CD4-positive, alpha-beta T cell (primary cell): ENCODE measurements at places on chromosomes 4 and X.

DNA sequence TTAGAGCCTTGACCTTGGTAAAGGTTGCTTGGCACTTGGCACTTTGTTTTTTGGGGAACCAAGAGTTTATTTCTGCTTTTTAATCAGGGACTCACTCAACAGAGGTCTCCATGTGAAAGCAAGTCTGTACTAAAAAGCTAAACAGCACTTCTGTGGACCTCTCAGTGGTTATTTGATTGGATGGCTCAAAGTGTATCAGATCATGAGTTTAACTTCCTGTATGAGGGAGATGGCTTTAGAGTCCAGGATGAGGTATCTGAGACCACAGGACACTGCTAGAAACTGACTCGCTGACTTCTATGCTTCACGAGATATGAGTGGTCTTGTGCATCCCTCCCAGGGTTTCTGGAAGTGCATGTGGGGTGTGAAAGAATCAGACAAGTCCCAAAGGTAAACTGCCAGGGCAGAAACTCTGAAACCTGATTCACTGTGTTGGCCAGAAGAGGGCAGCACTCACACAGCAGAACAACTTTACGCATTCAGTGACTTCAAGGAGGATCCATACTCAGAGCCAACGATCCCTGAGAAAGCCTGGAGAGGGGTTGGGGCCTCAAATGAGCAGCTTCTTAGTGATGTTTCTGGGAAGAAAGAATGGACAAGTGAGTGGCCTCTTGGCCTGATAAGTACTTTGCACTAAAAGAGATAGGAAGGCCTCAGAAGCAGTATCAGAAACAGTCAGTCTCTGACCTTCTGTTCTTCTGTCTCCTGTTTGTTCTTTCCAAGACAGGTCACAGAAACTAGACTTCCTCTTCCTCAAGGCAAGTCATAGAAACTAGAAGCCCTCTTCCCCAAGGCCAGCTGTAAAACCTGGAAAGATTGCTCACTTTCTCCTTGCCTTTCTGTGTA is 220.3 kb upstream of the CXCL13 start:
- DNase-seq = peak; percentile 25

DNA sequence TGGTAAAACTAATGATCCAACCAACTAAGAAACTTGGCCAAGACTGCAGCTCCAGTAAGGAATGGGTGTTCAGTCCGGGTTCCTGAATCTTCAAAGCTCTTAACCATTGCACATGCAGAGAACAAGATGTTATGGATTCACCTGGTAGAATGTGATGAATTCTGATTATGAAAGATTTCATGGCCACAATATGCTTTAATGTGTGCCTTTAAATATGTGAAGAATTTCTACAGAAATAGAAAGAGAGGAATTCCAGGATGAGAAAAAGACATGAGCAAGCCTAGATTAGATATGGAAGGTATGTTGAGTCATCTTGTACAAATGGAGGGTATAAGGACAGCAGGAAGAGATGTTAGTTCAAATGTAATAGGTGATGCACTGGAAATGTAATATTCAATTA is 472.2 kb upstream of the TENM3 start:
- DNase-seq = no peak

DNA sequence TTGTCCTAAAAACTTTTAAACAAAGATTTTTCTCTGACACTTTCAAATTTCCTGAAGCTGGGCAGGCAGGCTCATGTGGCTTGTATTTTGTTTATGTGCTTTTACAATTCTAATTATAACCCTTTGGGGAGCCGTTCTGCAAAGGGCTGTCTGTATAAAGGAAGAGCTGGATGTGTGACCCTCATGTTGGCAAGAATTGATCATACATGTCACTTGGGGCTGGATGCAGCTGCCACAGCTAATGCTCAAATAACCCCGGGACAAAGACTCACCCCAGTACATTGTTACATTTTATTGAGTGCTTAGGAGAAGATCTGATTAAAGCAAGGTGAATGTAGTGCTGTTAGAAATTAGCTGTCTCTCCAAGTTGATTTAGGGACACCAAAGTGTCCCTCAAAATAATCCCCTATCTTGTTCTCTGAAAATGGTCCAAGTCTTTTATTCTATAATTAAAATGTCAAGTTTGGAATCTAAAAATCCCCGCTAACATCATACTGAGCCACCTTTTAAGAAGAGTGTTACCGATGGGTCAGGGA is 13.0 kb upstream of the DAPP1 start:
- DNase-seq = no peak

GRCh38 chr4:176864238-176864637 is 71.5 kb upstream of the VEGFC start:
- DNase-seq = no peak

- DNase-seq = no peak
These were observed 36.7 kb downstream of the DHRSX start for GRCh38 chrX:2463973-2464676.

DNA sequence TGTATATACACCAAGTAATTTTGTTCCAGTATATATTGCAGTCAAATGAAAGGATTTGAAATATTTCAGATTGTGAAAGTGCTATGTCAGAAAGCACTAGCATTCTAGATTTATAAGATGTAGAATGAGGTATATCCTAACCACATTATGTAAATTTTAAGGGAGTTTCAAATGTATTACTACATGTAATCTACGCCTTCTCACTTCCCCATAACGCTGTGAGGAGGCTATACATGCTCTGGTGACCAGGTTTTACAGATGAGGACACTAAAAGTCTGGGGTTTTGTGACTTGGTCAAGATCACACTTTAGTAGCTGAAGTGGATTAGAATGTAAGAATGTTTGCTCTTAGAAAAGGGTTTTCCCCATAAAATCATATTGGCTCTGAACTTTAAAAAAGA is 8.1 kb downstream of the ENPEP start:
- no peak for DNase-seq

- no peak for DNase-seq
These were observed 260 bp upstream of the CCDC149 start for GRCh38 chr4:24913119-24913485.

DNA sequence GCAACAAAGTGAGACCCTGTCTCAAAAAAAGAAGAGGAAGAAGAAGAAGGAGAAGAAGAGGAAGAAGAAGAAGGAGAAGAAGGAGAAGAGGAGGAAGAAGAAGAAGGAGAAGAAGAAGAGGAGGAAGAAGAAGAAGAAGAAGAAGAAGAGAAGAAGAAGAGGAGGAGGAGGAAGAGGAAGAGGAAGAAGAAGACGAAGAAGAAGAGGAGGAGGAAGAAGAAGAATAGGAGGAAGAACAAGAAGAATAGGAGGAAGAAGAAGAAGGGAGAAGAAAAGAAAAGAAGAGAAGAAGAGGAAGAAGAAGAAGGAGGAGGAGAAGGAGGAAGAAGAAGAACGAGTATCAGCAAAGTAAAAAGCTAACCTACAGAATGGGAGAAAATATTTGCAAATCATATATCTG is 33.3 kb upstream of the LONRF3 start:
- DNase-seq = no peak

GRCh38 chr4:83581411-83582288 is 45.7 kb downstream of the GPAT3 start:
- no peak for DNase-seq

DNA sequence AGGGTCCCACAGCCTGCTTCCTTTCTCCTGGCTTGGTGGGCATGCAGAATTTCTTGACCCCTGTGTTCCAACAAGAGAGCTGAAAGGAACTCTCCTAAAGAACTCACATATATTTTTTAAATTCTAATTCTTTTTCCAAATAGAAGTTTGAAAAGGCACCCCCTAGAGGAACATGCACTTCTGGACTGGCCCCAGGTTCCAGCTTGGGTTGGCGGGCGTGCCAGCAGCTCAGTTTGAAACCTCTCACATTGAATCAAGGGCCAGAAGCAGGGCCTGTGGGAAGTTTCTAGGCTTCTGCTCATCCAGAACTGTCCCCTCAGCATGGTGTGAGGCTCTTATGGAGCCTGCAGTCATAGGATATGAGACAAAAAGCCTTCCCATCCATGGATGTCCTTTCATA is 132.6 kb downstream of the ATG4A start:
- DNase-seq = no peak

- DNase-seq = no peak
These were observed 247.6 kb downstream of the CBLL2 start for GRCh38 chrX:22520128-22520828.

- no peak for DNase-seq
These were observed 186.8 kb downstream of the NWD2 start for GRCh38 chr4:37431417-37431743.

DNA sequence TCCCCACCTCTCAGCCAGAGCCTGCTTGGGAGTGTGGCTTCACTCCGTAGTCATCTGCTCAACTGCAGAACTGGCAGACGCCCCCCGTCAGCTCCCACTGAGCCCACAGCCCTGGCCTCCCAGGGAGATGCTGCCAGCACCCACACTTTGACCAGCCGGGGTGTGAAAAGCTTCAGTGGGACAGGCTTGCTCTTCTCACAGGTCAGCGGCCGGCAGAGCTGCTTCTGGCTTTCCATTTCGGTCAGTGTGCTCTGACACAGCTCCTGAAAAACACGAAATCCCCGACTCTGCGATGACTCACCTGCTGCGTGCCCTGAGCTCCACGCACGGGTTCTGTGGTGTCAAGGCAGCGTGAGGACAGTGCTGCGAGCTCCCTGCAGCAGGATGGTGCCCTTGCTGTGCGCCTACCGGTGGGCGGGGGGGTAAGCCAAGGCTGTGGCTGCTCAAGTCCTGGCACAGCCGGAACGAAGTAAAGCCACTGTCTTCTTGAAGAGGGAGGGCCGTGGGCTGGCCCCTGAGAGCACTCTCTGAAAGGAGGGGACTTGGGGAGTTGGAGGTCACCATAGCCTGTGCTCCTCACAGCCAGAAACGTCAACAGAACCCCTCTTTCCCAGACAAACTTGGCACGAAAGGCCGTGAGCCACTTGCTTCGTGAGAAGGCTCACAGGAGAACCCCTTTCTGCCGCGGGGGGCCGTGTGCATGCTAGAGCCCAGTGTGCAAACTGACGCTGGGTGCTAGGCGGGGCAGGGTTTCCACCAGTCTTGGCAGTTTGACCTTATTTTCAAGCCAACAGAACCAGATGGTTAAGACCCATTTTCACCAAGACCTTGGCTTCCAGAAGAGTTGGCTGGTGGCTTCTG is 23.6 kb downstream of the NOP14 start:
- no peak for DNase-seq

- DNase-seq = no peak
These were observed 177.6 kb downstream of the IQCM start for GRCh38 chr4:149638073-149638472.

GRCh38 chrX:79130857-79131256 is 13.6 kb upstream of the GPR174 start:
- no peak for DNase-seq

- DNase-seq = no peak
These were observed 269.8 kb downstream of the COL25A1 start for GRCh38 chr4:109032671-109033070.

GRCh38 chrX:108072746-108073145 is 18.6 kb downstream of the PSMD10 start:
- no peak for DNase-seq

GRCh38 chr4:139368998-139369397 is 66.7 kb upstream of the NDUFC1 start:
- no peak for DNase-seq

DNA sequence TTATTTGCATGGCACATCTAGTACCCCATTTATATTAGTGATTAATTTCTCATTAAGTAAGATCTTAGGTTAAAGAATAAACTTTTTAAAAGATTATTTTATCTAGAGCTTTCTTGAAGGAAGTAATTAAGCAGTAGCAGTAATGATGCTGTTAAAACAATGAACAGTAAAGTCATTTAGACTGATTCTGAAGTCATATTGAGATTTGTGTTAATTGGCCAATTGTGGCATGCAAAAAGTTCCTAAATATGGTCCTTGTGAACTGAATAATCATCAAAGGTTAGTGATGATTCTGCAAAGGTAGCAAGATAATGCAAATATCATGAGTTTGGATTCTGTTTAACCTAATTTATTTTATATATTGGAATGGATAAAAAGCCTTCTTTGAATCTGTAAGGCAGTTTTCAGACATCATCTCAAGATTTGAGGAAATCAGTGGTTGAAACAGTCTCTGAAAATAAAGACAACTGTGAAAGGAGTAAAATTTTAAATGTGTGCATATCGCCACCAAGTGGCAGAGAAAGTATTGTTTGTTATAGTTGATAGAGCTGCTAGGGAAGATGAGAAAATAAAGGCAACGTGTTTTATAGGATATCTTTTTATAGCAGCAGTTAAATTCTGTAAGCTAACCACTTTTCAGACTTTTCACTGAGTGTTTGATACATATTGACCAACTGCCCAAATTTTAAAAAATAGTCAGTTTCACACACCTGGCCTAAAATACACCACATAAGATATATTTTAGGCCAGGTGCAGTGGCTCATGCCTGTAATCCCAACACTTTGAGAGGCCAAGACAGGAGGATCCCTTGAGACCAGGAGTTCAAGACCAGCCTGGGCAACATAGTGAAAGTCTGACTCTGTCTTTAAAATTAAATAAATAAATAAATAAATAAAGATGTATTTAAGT is 79.6 kb downstream of the CCKAR start:
- DNase-seq = peak; percentile 8

DNA sequence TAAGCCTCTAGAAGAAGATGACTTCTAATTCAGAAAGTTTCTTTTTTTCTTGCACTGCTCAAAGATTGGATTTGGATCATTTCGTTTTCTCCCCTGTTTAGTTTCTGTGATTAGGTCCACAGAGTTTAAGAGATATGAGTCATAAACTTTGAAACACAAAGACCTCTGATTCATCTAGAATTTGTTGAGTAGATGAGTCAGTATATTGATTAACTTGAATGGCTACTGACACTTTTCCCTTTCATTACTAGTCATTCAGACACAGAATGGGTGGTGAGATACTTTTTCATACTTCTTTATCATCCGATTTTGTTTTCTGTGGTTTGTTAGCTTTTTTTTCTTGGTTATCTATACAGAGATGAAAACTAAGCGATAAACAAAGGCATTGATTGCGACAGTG is 34.1 kb upstream of the AFF2 start:
- DNase-seq = no peak

- no peak for DNase-seq
These were observed 467.5 kb downstream of the PACRGL start for GRCh38 chr4:21167711-21168110.

DNA sequence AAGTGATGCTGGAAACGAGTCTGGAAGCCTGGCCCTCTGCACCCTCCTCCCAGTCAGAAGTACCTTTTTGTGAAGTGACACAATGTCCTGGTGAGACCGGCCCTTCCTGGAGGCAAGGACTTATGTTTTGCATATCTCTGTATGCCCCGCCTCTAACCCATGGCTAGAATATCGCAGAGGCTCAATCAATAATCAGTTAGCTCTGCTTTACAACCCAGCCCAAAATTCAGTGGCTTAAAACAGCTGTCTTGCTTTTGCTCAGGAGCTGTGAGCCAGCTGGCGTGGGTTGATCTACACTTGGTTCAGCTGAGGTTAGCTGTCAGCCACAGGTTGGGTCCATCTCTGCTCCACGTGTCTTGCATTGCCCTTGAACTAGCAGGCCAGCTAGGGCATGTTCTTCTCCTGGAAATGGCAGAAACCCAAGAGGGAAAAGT is 98.8 kb upstream of the METTL14 start:
- DNase-seq = no peak

DNA sequence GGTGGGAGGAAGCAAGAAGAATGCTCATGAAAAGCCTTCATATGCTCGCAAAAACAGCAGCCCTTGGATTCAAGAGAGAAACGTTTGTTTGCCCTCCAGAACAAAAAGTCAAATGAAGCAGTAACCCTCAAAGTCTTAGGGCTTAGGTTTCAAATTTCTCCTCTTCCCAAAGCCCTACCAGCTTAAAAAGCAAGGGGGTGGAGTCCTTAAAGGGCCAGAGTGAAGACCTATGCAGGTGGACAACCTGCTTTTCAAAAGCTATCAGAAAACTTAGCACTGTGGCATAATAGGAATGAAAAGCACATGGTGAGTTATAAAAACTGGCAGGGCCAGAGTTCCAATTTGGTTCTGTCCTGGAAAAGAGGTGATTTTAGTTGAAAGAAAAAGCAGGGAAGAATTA is 253.3 kb downstream of the NAP1L3 start:
- no peak for DNase-seq

GRCh38 chr4:8555716-8556115 is 24.5 kb upstream of the GPR78 start:
- DNase-seq = no peak
